ENCODE measurements at places on chromosomes 7 and 10.

DNA sequence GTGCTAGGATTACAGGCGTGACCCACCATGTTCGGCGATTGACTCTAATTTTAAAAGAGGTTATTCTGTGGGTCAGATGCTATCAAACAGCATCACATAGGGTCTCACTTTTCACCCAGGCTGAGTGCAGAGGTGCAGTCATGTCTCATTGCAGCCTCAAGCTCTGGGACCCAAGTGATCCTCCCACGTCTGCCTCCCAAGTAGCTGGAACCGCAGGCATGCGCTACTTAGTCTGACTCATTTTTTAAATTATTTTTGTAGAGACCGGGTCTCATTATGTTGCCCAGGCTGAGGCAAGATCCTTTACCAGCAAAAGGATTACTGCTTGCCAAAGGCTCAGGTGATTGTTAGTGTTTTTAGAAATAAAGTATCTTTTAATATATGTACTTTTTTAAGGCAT, 42.9 kb upstream of the STOX1 start:
- no peak for DNase-seq

DNA sequence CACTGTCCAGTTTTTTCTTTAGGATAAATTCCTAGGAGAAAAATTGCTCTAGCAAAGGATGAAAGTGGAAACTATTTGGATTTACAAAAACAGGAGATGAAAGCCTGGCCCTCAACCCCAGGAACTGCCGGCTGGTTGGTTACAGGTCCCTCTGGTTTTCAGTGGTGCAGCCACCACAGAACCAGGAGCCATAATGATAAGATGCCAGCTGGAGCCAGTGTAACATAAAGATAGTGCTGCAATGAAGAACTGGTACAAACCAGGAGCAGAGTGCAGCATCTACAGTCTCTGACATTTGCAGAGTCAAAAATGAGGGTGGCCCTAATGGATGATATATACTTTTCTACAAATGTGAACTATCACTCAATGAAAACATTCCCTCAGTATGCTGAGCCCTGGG, 20.4 kb upstream of the NUP42 start:
- DNase-seq, result no peak

- no peak for DNase-seq
These were observed 143.2 kb upstream of the MGMT start for GRCh38 chr10:129323879-129324278.

DNA sequence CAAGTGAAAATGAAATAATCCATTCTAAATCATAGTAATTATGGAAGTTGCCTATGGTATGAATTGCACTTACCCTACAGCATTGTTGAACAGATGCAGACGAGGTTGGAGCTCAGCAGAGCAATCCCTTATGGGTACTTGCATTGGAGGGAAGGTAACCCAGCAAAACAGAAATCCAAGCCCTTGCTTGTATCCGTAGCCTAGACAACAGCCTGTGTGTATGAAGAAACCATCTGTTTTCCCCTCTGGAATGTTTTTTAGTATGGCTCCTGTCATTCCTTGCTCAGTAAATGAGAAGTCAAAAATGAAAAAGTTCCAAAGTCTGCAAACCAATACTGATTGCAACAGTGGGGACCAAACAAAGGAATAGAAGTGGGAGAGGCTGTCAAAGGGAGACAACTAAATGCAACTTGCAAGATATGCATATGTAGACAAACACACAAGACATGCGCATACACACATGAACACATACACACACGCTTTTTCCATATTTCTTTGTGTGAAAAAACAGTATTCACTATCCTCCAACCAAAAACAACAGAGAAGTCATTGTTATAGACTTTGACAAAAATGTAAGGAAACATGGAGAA, 260.8 kb downstream of the DYNC1I1 start:
- DNase-seq, result no peak

DNA sequence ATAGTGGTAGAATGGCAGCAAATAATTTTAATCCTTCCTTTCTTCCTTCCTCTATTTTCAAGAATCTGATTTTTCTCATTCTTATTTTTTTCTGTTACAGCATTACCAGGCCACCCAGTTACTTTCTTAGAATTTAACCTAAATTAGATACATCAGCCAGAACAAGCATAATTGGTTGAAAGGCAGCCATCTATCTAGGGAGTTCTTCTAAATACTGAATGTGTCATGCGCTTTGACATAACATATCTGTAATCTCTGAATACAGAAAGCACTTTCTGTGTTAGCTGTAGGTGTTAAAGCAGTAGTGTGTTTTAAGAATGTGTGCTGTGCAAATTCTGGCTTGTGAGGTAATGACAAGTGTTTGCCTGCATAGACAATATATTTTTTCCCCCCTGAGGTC, 97.3 kb downstream of the BTRC start:
- no peak for DNase-seq

GRCh38 chr7:47813620-47814260, 134.5 kb downstream of the PKD1L1 start:
- DNase-seq, result no peak

- no peak for DNase-seq
These were observed 1.8 kb downstream of the COMMD3 start for GRCh38 chr10:22317771-22318565.

GRCh38 chr7:151228024-151228866, 1.2 kb upstream of the ABCF2 start:
- no peak for DNase-seq

DNA sequence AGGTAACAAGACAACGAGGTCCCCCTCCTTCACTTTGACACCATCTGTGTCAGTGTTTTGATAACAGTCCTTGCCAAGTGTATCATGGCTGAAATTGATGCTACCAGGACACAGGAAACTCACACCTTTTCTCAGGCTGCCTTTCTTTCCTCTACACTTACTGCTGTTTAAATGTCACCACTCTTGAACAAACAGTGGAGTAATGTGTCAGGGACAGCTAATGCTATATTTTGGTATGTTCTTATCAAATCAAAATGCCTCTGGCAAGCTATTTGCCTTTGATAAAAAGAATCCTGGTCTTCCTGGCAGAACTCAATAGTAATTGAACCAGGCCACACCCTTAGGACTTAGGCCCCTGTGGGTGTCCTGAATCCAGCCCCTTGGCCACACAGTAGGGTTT, 692.9 kb downstream of the LRMDA start:
- no peak for DNase-seq

DNA sequence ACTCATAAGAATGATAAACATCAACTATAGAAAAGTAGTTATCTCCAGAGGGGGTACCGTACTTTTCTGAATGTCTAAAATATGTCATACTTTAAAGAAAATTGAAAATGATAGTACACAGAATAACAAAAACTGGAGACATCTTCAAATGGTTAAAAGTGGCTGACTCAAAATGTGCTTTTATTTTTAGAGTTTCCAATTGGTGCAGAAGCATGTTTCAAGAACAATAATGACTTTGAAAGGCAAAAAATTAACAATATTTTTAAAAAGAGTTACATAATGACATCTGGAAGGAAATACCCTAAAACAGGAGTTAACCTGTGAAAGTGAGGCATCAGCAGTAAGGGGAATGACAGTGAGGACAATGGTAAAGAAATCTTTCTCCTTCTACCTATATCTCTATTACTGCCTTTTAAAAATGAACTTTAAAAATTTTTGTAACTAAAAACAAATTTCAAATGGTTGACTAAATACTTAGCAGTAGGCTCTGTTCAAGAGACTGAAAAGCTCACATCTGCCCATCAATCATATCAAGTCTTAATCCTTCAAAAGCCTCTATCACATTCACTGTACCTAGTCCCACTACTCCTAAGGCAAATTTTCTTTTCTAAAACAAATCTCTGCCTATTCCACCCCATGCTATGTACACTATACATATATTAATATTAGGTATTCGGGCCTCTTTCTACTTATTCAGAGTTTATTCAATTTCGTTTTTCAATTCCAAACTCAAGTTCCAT, 3.0 kb downstream of the ASZ1 start:
- DNase-seq, result no peak

GRCh38 chr10:75496191-75496567, 64.8 kb downstream of the LRMDA start:
- no peak for DNase-seq

DNA sequence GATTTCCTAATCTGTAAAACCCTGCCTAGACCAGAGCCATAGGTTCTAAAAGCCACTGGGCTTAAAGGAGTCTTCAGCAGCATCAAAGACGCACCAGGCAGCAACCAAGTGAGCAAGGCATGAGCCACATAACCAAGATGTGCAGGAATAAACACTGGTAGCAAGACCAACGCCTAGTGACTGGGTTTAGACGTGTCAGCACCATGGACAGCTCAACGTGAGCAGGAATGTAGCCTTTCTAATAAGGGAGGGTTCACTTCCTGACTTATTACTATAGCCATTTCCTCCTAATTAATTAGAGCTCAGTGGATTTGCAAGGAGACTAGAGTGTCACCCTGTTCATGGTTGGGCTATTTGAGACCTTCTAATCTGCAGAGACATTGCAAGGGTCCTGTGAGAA, 223.7 kb downstream of the LHFPL3 start:
- DNase-seq, result no peak

- DNase-seq, result no peak
These were observed 123.4 kb upstream of the BTBD16 start for GRCh38 chr10:122147663-122148062.

DNA sequence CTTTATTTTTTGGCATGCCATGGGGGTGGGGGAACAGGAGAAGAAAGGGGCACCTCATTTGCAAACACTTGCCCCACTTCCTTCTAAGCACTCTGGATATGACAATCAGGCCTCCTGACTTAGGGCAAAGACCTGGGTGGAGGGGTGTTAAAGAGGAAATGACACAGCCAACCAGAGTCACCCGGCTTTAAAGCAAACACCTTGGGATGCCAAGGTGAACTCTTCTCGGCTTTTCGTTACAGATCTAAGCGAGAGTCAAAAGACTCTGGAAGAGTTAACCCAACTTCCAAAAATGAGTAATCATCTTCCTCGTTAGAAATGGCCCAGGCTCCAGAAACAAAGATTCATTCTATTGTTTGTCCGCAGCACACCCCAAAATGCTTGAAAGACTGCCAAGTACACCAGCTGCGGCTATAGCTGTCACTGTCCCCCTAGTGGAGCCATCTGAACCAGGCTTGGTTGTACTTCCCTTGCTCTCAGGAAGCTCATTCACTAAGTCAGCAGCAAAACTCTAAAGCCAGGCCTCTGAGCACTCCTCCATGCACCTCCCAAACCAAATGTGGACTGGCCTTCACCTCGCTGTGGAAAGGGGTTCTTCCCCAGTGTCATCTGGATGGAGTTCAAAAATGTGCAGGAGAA, 24.8 kb downstream of the FAM53B start:
- DNase-seq, result no peak

GRCh38 chr10:115093286-115093775, at the start of gene ATRNL1:
Gene ATRNL1, plus strand, starts transcription at chr10:115093365. Its CDS starts 386 bp downstream, at chr10:115093751.
- DNase-seq, result no peak

DNA sequence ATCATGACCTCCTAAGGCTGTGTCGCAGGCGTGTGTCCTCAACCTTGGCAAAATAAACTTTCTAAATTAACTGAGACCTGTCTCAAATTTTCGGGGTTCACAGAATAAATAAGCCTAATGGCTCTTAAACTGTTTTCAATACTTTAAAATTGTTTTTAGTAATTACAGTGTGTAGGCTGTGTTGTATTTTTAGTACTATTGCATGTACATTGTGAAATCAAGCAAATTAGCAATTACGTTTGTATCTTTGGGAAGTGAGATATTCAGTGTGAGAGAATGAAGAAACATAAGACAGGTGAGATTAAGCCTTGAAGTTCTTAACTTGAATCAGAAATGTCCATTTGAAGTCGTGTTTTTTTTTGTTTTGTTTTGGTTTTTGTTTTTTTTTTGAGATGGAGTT, 4.8 kb upstream of the AKR1B10 start:
- no peak for DNase-seq

DNA sequence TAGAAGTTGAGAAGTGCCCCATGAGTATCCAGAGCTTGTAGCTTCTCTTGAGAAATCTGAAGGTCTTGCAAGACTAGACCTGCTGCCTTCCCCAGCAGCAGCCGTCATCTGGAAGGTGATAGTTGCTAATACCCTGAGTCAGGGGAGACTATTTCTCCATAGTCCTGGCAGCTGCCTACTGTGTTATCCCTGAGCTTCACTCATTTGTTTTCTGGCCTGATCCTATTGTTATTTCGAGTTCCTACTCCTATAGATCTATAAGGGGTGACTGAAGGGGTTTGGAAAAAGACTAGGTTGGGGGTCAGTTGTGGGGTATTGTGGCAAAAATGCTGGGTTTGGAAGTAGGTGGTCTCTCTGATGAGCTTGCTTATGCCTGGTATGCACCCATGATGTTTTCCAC, 297.8 kb downstream of the CNTNAP2 start:
- no peak for DNase-seq

GRCh38 chr10:600876-601659, 88.4 kb downstream of the DIP2C start:
- DNase-seq, result no peak

GRCh38 chr10:132166216-132166950, 20.4 kb upstream of the DPYSL4 start:
- no peak for DNase-seq

- DNase-seq, result no peak
These were observed 112.8 kb upstream of the STEAP1B start for GRCh38 chr7:22612776-22613175.

DNA sequence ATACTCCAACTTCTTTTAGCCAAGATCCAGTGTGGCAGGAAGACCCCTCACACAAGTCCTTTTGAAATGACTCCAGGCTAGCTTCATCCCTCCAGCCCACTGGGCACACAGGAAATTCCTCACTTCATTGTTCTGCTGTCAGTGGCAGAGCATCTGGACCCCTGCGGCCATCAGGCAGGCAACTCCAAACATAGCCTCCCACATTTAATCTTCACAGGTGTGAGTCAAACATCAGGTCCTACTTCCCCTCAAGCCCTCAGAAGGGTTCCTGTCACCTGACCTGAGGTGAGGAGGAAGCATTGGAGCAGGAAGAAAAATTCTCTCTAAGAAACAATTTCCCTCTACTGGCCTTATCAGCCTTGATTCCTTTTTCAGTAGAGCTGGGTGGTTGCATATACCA, 51.1 kb upstream of the C1GALT1 start:
- DNase-seq, result no peak

DNA sequence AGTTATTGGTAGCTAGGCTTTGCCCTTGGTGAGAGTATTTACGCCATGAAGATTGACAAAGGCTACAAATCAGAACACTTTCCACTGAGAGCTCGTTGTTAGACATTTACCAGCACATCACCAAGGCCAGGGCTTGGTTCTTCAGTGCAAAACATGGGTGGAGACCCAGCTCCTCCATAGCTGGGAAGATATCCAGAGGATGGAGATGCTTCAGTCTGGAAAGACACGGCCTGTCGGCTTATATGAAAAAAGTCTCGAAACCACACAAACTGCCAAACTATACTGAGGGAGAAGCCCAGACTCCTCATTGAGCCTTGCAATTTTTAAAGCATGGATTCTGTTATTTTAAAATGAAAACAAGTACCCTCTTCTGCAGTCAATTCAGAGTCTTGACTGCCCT, 83.4 kb upstream of the ANLN start:
- no peak for DNase-seq

DNA sequence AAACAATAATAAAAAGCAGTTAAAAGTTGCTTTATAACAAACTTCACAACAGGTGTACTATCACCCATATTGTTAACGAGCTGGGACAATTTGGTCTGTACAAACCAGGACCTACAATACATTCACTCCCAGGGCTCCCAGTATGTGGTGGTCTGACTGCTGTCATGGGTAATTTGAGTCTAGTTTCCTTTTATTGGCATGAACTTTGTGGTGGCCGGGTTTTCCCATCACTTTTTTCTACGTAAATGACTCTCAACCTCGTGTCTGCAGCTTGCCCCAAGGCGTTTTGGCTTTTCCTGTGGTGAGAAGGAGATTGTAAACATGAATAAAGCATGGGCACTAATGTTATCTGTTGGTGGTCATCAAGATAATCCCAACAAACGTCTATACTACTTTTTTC, 118.7 kb upstream of the CDK6 start:
- DNase-seq, result no peak
